Iris pigment epithelial cell (primary cell): ENCODE measurements at places on chromosomes 5 and 9.
A peak's percentile ranks its signal among the peaks of the same experiment; 100 is the strongest.

DNA sequence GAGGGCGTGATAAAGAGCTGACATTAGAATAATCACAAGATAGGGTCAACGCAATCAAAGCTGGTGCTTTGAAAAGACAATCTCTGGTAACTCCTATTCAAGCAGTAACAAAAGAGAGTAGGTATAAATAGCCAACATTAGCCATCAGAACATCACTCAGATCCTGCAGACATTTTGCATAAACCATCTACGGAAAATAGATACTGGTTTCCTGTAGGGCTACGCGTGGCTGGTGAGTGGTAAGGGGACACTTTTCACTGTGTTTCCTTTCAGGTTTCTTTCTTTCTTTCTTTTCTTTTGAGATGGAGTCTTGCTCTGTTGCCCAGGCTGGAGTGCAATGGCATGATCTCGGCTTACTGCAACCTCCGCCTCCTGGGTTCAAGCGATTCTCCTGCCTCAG, 22.3 kb downstream of the TTF1 start:
- DNase-seq = no peak

DNA sequence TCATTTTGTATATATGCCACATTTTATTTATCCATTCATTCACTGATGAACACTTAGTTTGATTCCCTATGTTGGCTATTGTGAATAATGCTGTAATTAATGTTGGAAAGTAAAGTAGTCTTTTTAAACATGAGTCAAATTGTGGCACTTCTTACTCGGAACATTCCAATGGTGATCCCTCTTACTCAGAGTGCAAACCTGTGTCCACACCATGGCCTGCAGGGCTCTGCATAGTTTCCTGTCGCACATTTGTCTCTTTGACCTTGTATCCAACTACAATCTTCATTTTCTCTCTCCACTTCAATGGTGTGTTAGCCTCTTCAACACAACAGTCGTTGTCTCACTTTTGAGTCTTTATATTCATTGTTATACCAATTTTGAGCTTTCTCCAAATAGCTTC, 98.1 kb upstream of the PAPPA start:
- peak; percentile 38 for DNase-seq

DNA sequence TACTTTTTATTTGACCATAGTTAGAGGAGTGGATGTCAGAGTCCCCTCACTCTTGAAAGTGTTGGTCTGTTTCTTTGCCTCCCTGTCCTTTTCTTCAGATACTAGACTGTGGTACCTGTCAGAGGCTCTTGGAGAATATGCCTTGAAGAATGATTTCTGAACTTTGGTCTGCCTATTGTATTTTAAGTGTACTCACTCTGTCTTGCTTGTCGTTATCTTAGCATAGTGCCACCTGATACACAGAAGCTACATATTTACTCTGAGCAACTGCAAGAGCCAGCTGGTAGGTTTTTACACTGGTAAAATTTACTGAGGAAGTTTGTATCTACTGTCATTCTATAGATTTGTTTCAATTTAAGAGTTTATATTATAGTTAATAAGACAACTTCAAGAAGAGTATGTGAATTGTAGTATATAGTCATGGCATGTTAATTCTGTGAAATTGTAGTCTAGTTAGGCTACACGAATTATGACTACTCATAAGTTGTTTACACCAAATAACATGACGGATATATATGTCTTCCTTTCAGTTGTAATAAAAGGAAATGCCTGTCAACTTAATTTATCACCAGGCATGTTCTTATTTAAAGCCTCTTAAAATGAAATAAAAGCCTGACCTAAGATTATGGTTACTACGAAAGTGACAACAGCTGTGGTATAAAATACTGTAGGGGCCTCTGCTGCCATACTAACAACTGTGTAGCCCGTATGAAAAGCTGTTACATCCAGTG, 201.7 kb downstream of the KDM4C start:
- no peak for DNase-seq

DNA sequence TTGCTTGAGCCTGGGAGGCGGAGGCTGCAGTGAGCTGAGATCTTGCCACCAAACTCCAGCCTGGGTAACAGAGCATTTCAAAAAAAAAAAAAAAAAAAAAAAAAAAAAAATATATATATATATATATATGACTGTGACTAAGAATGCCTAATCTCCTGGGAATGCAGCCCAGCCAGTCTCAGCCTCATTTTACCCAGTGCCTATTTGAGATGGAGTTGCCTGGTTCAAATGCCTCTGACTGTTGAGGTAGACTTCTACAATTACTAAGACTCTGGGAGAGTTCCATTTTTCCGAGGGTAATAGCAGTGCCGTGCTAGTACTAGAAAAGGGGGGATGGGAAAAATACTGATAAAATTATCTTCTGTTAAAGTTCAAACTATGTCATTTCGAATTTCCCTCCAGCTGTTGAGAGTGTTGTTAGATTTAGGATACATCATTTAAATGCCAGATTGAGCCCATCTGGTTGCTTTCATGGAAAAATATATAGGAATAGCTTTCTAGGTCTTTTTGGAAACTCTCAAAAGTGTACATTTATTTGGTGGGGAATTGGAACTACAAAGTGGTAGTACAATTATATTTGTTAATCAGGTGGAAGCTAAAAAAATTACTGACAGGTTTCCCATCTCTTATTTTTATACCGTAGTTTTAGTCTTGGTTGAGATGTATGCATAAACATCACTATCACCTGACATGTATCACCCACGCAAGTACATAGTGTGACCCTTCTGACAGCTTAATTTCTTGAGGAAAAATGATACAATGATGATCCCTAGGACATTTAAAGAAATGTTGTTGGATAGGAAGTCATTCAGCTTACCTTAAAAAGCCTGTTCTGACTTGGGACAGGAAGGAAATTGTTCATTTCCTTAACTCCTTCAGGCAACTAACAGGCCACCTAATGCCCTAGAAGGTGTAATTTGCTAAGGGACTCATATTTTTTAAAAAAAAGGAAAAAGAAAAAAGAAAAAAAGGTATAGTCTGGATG, 214.9 kb downstream of the ADAMTSL1 start:
- DNase-seq = no peak

DNA sequence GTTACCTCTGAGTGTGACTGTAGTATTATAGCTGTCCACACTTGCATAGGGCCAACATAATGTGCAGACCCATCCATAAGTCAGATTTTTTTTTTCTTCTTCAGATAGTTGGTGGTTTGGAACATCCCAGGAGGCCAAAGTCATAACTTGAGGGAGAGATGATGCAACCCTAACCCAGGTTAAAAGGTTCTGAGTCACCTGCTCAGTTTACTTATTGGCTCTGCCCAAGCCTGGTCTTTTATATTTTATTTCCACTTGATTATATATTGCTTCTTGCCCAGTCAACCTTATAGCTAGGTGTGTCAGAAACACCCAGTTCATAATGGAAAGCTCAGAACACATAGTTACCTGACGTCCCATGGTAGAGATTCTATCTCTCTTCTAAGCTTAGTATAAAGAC, 113.1 kb upstream of the PCSK1 start:
- DNase-seq = no peak

GRCh38 chr9:89361816-89362646, 43.7 kb downstream of the SECISBP2 start:
- DNase-seq = no peak

DNA sequence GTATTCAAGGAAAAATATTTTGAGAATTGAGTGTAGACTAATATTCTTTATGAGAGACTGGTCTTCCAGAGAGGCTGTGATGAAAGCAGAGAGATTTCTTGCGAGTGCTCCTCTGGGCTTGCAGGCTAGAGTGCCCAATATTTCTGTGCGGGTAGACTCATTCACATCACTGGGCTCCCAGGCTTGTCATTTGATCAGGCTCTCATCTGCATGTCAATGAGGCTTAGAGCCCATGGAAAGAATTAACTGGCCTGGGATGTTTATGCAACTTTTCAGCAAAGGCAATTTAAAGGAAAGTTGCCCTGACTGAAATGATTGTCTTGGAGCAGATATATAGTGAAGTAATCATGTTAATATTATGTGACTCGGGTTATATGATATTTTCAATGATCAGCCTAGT, 42.3 kb downstream of the SNCAIP start:
- no peak for DNase-seq

DNA sequence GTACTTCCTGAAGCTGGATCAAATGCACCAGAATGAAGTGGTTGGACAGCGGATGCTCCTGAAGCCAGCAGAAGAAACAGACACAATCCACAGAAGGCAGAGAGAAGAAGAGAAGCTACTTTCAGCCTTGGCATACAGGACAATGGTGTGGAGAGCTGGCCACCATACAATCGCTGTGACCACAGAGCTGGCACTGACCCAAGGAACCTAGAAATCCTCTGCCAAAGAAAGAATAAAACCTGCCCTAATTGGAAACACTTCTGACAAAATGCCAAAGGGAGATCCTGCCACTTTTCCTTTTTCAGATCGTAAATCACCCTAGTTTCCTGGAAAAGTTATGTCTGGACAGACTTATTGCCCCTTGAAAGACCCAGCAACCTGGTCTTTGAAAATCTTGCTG, 77.8 kb downstream of the BAAT start:
- no peak for DNase-seq

- no peak for DNase-seq
These were observed 545.5 kb upstream of the DAB2 start for GRCh38 chr5:39970117-39970798.
